ENCODE measurements at places on chromosomes 11 and 22.

- no peak for DNase-seq
Observed at GRCh38 chr11:108961095-108961494, 296.2 kb downstream of the DDX10 start.

- no peak for DNase-seq
Observed at GRCh38 chr11:72886619-72887018, 72.4 kb downstream of the ATG16L2 start.

DNA sequence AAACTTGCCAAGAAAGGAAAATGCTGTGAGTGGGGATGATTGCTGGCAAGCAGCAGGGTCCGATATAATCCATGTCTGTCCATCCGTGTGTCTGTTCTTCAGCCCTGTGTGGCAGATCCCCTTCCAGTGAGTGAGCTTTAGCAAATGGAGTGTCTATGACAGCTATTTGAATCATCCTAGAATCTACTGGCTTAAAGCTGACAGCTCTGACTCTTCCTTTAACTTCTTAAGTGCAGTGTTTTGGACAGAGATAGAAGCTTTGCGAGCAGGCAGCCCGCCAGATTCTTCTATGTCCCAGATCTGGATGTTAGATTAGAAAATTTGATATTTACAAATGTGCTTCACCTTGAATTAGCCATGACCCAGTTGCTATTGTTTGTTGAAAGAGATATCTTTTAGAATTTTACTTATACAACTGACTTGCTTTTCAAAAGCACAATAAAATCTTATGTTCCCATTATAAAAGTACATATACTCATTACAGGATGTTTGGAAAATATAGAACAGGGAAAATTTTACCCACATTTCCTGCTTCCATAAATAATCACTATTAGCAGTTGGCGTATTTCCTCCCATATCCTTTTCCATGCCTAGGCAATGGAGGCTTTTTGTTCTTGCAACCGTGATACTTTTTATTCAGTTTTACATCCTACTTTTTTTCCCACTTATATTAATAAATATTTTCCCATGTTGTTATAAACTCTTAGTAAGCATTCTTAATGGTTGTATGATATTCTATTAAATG, 124.5 kb downstream of the COMMD9 start:
- DNase-seq: no peak

GRCh38 chr11:133635244-133635739, 103.0 kb upstream of the OPCML start:
- DNase-seq: no peak

DNA sequence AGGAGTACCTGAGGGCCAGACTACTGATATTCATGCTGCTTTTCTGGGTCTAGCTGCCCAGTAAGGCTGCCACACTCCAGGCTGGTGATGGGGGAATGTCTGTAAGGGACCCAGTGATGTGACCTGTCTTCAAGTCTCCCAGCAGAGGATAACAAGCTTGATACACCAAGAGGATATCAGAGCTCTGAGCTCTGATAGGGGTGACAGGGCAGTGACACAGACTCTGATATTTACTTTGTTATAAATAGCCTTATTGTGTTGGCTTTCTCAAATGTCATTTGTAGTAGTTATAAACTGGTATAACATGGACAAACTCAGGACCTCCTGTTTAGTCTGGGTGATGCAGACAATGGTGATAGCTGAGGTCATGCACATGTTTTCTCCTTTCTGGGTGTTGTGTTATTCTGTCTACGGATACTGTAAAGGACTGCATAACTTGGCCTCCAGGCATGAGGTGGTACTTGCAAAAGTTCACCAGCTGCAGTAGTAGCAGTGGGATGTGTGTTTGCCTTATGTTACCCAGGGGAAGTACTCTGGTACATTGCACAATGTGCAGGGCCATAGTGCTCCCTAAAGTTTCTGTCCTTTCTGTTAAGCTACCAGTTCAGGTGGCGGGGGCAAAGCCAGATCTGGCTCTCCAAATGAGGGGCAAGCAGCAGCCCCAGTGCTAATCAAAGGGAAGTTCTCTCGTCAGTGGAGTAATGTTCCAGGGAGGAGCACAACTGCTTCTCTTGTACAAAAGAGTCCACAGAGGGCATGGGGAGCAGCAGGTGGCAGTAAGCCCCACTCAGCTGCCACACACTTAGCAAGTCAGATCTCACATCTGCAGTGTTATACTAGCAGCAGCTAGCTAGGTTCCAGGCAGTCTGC, 812.2 kb downstream of the JRKL start:
- no peak for DNase-seq

DNA sequence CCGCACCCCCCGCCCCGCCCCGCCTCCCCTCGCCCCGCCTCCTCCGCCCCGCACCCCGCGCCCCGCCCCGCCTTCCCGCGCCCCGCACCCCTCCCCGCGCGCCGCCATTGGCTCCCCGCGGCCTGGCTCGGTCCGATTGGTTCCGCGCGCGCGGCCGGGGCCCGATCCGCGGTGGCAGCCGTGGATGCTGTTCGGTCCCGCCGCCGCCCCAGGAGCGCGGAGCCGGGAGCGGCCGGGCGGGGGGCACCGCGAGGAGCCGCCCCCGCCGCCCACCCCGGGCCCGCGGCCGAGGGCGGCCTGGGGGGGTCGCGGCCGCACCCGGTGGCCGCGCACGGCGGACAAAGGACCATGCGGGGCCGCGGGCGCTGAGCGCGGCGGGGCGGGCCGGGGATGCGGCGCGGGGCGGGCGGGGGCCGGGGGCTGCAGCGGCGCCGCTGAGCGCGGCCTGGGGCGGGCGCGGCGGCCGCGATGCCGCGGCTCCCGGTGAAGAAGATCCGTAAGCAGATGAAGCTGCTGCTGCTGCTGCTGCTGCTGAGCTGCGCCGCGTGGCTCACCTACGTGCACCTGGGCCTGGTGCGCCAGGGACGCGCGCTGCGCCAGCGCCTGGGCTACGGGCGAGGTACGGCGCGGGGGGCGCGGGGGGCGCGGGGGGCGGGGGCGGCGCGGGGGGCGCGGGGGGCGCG, at the start of gene B4GALNT4:
Gene B4GALNT4 (plus strand): TSS at position 164 of the 683 bp plus-strand sequence. CDS start 305 bp downstream, at position 469.
- DNase-seq: no peak

DNA sequence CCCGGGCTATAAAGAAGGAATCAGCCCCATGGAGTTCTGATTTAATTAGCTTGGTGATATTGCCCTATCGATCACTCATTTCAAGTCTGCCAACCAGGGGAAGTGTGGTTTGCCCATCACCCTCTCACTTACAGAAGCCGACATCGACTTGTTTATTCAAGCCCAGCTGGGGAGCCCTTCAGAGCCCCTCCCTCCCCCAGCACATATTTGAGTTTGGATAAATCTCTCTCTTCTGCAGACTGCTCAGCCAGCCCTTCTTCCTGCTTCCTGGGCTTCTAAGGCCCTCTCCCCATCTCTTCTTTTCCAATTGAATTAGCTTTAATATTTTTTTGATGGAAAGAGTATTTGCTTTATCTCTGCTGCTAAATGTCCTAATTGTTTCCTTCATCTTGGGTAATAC, 299.0 kb downstream of the MIAT start:
- no peak for DNase-seq
